ENCODE measurements at places on chromosomes 5 and 9.

GRCh38 chr5:115775999-115776398 lies 40.5 kb downstream of the CDO1 start:
- no peak for DNase-seq

- DNase-seq = no peak
These were observed at the start of gene GPR107 for GRCh38 chr9:130053504-130054324. TSS of gene GPR107 (plus strand) at chr9:130053906. CDS start at chr9:130053933, 27 bp downstream.

DNA sequence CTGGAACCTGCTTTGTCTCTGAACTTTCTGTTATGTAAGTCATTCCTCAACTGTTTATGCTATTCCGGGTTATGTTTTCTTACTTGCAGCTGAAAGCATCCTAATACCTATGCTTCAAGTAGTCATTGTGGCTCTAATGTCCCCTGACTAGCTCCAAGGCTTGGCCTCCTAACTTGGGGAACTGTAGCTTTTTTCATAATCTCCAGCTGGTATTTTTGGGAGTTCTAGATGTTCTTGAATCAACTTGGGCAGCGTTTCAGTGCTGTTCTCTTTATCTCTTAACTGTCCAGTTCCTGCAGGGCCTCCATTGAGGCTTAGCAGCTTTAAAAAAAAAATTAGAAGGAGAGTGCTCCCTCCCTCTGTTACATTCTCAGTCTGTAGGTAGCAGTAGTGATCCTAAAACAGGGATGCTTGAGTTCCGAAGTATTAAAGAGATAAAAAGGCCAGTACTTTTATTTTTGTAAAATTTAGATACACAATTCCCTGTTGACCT lies 100.0 kb upstream of the ACTBL2 start:
- DNase-seq = no peak

DNA sequence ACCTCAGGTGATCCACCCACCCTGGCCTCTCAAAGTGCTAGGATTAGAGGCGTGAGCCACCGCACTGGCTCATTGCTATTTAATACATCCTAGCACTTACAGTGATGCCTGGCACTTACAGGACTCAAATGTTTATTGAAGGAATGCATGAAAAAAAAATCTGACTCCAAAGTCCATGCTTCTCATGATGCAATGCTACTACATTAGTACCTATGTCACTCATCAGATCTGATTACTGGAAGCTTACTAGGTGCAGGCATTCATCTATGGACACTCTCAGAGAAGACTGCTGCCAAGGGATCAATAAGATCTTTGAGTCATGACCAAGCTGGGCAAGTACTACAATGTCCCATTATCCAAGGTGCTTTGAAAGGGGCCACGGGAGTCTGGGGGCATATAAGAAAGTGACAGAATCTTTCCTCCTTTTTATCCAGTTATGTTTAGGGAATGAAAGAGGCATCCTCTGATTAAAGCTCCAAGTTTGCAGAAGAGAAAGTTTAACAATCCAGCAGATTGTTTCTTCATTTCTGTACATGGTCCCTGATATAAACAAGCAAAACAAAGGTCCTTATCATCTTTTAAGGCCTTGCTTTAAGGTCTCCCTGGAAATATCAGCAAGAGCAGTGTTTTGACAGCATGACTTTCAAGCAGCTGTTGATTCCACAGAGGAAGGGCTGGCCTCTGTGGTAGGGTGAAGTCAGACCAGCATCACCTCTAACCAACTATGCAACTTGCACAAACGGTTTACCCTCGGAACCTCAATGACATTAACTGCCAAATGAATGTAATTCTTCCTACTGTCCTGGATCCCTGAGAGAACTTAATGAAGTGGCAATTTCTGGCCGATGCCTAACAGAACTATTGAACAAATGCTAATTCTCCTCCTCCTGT lies 35.9 kb downstream of the ARPC5L start:
- no peak for DNase-seq

Data from NCI-H187 (cell line).